Lung (tissue), 17 donors: ENCODE measurements at places on chromosomes 2 and 18. TPM values are rescaled to one million over a fixed set of nuclear protein-coding genes. Genes with fewer than 3 reads are reported as not detected.
A peak's percentile ranks its signal among the peaks of the same experiment; 100 is the strongest.

Gene CD28
- total RNA-seq: 3.0 TPM

GRCh38 chr2:109523121-109523520 lies 90.6 kb downstream of the SEPTIN10 start:
- no peak overlapping the region for H3K4me3 ChIP-seq
- no peaks in the 10 kb centered on the region for H3K27me3 ChIP-seq
- H3K27ac ChIP-seq: no peak overlapping the region
- DNase-seq: no peak
- no peaks in the 10 kb centered on the region for H3K36me3 ChIP-seq
- H3K4me1 ChIP-seq: no peaks in the 10 kb centered on the region

DNA sequence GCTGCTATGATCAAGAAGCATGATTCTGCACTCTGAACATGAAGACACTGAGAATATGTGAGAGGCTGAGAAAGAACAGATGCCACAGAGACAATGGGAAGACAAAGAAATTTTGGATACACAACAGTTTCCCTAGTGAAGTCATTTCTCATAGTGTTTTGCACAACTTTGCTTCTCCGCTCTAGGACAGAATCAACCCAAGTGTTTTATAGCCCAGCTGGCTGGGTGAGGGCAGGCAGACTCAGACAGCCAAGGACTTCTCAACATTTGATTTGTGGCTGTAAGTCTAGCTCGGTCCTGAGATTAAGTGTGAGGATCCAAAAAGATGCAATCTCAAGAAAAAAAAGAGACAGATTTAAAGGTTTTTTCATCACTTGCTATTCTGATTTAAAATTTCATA lies 536.5 kb upstream of the CRIM1 start:
- H3K36me3 ChIP-seq: no peaks in the 10 kb centered on the region
- H3K27me3 ChIP-seq: no peaks in the 10 kb centered on the region
- no peak overlapping the region for H3K27ac ChIP-seq
- H3K4me1 ChIP-seq: no peaks in the 10 kb centered on the region
- H3K4me3 ChIP-seq: no peak overlapping the region
- no peak for DNase-seq

GRCh38 chr18:59690186-59690982 lies 6.8 kb downstream of the CCBE1 start:
- DNase-seq: no peak
- H3K36me3 ChIP-seq: no peaks in the 10 kb centered on the region
- peaks cover 52% of the 10 kb centered on the region for H3K4me1 ChIP-seq
- H3K27me3 ChIP-seq: no peaks in the 10 kb centered on the region

DNA sequence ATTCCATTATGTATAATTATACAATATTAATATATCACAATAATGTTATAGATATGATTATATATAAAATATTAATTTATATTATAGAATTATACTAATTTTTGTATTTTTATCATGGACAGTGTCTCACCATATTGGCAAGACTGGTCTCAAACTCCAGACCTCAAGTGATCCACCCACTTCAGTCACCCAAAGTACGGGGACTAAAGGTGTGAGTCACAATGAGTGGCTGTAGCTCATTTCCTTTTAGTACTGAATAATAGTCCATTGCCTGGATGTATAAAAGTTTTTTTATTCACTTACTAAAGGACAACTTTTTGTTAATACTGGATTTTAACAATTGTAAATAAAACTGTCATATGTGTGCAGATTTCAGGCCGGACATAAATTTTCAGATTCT lies 417.6 kb upstream of the LINC00305 start:
- DNase-seq: no peak
- no peak overlapping the region for H3K4me3 ChIP-seq
- H3K4me1 ChIP-seq: no peaks in the 10 kb centered on the region
- no peaks in the 10 kb centered on the region for H3K36me3 ChIP-seq

DNA sequence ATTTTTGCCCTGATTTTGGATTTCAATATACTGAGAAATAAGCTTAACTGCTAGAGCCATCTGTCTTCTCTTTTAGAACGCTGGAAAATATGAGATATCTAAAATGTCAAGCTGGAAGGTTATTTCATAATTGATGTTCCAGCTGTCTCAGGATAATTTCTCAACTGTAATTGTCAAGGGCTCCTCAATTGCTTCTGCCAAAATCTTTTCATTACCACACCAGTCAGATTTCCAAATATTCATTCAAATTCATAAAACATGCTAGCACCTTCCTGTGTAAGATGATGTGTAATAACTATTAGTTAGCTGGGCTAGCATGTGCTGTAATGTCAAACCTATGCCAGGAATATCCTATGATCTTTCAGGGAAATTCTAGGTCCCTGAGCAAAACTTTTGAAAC lies 88.1 kb downstream of the TNFRSF11A start:
- DNase-seq: no peak
- H3K36me3 ChIP-seq: no peaks in the 10 kb centered on the region
- H3K4me1 ChIP-seq: no peaks in the 10 kb centered on the region
- H3K27ac ChIP-seq: no peak overlapping the region
- no peaks in the 10 kb centered on the region for H3K27me3 ChIP-seq

DNA sequence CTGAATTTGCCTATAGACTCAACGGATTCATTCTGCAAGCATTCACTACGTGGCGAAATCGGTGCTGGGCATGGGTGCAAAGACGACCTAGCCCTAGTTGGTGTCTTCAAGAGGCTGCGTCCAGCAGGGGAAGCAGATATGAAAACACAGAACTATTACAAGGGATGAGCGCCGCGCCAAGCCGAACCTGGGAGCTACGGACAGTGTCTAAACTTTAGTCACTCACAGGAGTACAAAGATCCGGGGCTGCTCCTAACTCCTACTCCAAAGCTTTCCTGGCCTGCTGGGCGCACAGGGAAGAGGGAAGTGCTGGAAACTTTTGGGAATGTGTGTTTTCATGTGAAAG lies 732 bp upstream of the ANXA4 start:
- H3K4me3 ChIP-seq: peak overlapping the region; percentile 98
- no peaks in the 10 kb centered on the region for H3K27me3 ChIP-seq
- H3K27ac ChIP-seq: peak overlapping the region; percentile 71
- peak; percentile 76 for DNase-seq
- no peaks in the 10 kb centered on the region for H3K36me3 ChIP-seq
- H3K4me1 ChIP-seq: no peaks in the 10 kb centered on the region

- no peak for DNase-seq
- H3K4me1 ChIP-seq: peaks cover 13% of the 10 kb centered on the region
- H3K4me3 ChIP-seq: no peak overlapping the region
- H3K27me3 ChIP-seq: no peaks in the 10 kb centered on the region
These were observed 14.6 kb upstream of the TMEM214 start for GRCh38 chr2:27018142-27018541.
